ENCODE measurements at places on chromosomes 12 and 14. TPM values are rescaled to one million over a fixed set of nuclear protein-coding genes. Genes with fewer than 3 reads are reported as not detected.
A peak's percentile ranks its signal among the peaks of the same experiment; 100 is the strongest.

- no peak for DNase-seq
Observed at GRCh38 chr12:46558677-46559076, 186.1 kb upstream of the SLC38A2 start.

DNA sequence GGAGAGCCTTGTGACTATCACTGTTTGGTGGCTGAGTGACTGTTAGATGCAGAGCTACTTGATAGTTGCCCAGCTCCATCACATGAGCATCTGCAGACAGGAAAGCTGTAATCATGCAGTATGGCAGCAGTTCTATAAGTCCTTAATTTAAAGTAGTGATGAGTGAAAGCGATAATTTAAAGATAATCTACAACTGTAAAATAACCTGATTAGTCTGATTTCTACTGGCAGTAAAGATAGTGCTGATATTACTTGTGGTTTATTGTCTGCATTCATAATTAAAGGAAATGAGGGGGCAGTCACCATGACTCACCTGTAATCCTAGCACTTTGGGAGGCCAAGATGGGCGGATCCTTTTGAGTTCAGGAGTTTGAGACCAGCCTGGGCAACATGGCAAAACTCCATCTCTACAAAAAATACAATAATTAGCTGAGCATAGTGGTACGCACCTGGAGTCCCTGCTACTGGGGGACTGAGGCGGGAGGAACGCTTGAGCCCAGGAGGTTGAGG lies 41.2 kb upstream of the PLEKHD1 start:
- no peak for DNase-seq

DNA sequence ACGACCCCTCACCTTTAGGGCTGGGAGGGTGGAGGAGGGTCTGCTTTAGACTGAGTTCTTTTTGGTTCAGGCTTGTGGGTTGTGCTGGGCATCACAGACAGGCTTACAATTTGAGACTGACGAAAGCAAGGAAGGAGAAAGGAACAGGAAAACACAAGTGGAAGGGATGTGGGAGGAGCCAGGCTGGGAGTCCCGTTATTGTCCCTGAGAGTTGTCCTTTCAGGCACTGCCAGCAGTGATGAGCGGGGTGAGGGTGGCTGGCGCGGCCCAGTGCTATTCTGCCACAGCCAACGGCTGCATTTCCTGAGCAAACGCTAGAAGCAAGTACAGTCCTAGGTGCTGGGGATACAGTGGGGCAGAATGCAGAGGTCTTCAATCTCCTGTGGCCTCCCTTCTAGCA lies 29.2 kb upstream of the TSPAN9 start:
- no peak for DNase-seq

The CCDC197 gene
- total RNA-seq: not detected

The RFC5 gene
- total RNA-seq: 25.3 TPM

GRCh38 chr12:32860192-32860591 lies 36.4 kb downstream of the PKP2 start:
- no peak for DNase-seq

DNA sequence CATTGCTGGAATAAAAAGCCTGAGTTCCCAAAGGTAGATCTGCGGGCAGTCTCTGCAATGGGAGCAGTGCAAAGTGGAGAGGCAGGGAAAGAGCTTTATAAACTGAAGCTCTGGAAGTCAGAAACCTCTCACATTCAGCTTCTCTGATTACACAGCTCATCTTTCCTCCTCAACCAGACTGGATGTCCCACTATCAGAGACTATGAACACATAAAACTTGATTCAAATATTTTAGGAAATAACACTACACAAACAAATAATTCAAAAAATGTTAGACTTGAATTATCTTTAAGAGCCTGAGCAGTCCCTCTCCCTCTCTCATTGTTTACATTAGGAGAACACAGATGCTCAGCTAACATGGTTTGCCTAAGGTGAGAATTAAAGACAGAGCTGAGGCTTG lies 72.9 kb downstream of the DENND5B start:
- DNase-seq: no peak

The KRT82 gene
- not detected for total RNA-seq

The ZDHHC22 gene
- not detected for total RNA-seq

The APOF gene
- total RNA-seq: not detected

The ZCCHC8 gene
- 16.4 TPM for total RNA-seq

DNA sequence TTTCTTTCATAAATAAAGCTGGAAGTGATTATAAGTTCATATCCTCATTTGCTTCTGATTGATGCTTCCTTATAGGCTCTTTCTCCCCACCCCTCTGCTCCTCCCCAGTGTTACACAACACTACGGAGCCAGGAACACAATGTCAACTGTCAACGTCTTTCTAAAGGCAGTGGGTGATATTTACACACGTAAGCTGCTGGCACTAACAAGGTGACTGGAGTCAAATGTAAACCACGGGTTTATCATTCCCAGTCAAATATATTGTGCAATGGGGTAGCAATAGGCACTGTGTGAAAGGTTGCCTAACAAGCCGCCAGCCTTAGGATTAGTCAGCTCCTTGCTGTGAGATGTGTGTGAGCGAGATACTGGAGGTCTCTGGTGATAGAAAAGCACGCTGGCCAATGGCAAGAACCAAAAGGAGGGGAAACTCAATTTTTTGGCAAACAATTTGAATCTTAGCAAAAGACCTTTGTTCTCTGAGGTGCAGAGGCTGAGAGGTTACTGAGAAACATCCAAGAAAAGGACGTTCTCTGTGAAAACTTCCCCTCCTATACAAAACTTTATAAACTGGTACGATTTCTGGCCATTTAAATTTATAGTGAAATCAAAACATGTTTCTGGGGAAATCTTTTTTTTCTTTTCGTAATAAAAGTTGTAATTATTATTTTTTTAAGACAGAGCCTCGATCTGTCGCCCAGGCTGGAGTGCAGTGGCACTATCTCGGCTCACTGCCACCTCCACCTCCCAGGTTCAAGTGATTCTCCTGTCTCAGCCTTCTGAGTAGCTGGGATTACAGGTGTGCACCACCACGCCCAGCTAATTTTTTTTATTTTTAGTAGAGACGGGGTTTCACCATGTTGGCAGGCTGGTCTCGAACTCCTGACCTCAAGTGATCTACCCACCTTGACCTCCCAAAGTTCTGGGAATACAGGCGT lies 22.3 kb upstream of the HECTD1 start:
- peak; percentile 47 for DNase-seq

GRCh38 chr12:52848661-52849255 lies at the start of gene KRT78:
Gene KRT78 (minus strand): TSS chr12:52848994. CDS start chr12:52848930, 64 bp downstream.
- no peak for DNase-seq

DNA sequence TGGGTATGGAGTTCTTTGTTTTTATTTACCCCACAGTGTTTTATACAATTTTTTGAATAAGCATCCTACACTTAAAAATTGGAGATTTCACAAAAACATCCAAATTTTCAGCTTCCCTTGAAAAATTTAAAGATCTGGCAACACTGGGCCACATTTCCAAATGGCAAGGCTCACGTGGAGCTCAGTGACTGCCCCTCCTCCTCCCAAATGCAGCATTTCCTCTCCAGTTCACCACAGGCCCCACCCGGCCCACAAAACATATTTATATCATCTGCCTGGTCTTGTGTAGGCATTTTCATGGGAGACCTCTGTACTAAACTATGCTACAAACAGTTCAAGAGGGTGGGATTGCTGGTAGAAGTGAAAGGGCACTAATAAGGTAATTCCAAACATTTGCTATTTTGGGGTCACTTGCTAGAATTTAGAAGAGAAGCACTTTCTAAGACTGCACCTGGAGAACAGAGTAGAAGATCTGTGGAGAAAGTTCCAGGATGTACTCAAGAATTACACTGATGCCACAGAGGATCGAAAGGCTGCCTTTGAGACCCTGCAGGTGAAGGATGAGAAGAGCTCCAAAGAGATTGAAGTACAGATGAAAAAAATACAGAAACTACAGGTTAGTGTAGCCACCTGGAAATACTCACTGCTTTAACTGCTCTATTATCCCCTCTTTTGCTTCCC lies 7.3 kb downstream of the FKBP11 start:
- DNase-seq: no peak

DNA sequence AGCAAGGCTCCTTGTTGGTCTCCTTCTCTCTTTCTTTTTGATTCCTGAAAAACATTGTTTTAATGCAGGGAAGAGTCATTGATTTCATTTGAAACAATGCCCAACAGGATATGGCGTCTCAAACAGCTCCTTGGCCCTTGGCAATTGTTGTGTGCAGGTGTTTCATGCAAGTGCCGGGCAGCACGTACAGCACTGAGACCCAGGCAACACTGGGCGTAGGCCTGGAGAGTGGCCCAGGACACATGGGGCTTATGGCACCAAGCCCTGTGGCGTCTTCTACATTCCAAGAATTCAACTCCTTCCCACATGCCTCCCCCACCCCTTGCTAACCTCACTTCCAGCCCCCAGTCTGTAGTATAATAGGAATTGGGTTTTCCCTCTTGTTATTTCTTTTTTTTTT lies 230.4 kb downstream of the SPTSSA start:
- no peak for DNase-seq

GRCh38 chr14:50045039-50045711 lies 71.2 kb downstream of the VCPKMT start:
- no peak for DNase-seq

DNA sequence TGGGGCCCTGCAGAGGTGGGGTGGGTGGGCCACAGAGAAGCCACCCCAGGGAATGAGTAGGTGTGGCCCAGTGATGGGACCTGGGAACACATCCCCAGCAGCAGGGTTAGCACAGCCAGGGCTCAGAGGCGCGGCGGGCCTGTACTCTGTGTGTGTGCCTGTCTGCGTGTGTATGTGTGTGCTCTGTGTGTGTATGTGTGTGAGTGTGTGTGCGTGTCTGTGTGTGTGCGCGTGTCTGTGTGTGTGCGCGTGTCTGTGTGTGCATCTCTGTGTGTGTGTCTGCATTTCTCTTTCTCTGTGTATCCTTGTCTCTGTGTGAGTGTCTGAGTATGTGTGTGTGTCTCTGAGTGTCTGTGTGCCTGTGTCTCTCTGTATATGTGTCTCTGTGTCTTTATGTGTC lies 26.1 kb downstream of the KIF26A start:
- no peak for DNase-seq

DNA sequence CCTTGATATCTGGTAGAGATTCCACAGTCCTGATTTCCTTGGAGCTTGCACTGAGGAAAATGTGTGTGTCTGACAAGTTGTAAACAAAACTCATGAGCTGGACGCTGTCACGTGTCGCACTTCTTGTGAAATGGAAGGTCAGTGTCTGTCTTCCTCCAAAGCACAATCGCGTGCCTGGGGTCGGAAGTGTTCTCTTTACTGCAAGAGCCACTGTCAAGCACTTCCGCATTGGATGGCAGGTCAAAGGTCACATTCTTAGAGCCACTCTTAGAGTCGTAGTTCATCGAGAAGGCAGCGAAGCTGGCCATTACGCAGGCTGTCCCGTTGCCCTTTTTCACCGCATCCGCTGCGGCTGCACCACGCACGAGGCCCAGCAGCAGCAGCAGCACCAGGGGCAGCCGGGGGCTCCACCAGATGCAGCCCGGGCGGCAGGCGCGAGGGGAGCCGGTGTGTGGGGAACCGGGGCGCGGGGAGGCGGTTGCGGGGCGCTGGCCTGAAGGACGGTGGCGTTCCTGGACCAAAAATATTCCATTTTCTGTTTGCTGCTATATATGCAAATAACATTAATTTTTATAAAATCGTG lies 45.0 kb downstream of the LRTM2 start:
- DNase-seq: no peak

- DNase-seq: peak; percentile 79
Observed at GRCh38 chr12:1920971-1921370, 2.5 kb upstream of the CACNA2D4 start.

The SYCP3 gene
- 0.27 TPM for total RNA-seq

- peak; percentile 74 for DNase-seq
Observed at GRCh38 chr12:111330800-111331752, 37.8 kb downstream of the PHETA1 start.

- no peak for DNase-seq
Observed at GRCh38 chr14:89600950-89601826, 184.2 kb upstream of the FOXN3 start.

- DNase-seq: no peak
Observed at GRCh38 chr14:74237441-74237840, 1.8 kb upstream of the VSX2 start.

GRCh38 chr12:93102744-93103143 lies 173.6 kb upstream of the EEA1 start:
- no peak for DNase-seq

The RAPGEF3 gene
- 15.6 TPM for total RNA-seq

DNA sequence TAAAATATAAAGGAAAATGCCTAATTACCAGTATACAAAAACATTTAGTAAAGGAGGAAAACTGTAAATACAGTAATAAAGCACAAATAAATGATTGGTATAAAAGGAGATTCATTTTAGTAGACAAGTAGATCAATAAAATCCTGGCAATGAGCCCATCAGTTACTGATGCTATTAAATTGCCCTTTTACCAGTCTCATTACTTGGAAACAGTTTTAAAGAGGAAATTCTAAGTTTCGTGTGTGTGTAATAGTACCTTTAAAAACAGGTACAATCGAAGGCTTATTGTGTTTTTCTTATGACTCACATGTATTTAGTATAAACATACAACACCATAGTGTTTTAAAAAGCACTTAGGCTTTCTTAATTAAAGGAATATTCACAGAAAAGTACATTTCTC lies 46.4 kb upstream of the SYT10 start:
- no peak for DNase-seq

GRCh38 chr14:85917716-85918115 lies 387.8 kb downstream of the FLRT2 start:
- no peak for DNase-seq

All from hematopoietic multipotent progenitor cell (in vitro differentiated cells).